ENCODE measurements at places on chromosomes 2 and 18.

DNA sequence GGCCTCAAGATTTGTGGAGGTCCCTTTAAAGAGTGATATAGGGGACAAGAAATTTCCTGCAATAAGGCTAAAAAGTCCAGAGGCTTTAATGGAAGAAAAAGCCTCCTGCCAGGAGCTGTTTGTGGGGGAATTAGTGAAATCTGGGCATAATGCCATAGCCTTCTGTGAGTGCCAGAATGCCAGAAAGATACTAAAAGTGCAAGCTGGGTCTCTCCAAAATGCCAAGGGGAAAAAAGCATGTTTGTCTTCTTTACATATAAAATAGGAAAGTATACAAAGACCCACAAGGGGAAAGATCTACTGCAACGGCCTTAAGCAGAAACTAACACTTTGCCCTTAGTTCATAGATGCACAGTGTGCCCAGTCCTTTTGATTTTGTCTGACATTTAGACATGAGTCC, 647.7 kb upstream of the ZNF804A start:
- no peak for DNase-seq

DNA sequence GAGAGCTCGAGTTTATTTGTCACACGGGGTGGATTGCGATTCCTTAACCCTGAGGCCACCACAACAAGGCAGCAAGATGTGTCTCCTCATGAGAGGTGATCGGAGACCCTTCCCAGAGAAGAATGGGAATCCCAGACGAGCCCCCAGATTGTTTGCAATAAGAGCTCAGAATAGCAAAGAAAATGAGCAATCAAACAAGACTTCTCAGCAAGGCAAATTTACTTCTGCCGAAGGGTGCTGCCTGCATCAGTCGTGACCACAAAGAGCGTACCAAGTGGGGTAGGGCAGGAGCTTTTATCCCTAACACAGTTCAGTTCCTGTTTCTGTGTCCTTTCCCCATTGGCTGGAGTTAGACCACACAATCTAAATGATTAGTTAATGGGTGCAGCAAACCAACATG, 237.5 kb upstream of the SYT4 start:
- DNase-seq: no peak

GRCh38 chr18:74528913-74529312, 5.4 kb upstream of the CNDP1 start:
- no peak for DNase-seq

DNA sequence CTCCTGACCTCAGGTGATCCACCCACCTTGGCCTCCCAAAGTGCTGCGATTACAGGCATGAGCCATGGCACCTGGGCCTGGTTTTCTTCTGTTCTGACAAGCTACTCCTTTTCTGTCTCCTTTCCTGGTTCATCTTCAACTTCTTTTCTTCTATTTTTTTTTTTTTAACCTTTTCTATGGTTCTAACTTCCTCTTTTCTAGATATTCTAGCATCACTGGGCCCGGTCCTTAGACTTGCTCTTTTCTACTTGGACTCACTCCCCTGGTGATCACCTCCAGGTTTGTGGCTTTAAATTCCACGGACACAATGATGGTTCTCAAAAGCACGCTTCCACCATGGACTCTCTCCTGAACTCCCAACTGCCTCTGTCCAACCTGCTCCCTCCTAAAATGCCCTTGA, 2.0 kb downstream of the EIF2AK2 start:
- DNase-seq: no peak

DNA sequence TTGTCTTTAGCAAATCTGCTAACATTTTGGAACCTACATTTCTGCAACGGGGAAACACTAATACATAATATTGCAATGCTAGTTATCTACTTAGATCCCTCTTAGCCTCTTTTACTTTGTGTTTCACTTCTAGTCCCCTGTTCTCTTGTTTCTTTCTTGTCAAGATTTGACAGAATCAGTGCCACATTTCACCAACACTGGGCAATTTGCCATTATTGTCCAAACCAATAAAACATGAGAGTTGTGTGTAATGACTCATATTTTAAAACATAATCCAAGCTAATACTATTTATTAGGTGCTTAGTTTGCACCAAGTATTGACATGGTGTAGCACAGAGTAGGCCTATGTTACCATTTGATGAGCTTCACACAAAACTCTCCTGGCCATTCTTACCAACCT, 33.7 kb upstream of the ACVR1C start:
- no peak for DNase-seq

DNA sequence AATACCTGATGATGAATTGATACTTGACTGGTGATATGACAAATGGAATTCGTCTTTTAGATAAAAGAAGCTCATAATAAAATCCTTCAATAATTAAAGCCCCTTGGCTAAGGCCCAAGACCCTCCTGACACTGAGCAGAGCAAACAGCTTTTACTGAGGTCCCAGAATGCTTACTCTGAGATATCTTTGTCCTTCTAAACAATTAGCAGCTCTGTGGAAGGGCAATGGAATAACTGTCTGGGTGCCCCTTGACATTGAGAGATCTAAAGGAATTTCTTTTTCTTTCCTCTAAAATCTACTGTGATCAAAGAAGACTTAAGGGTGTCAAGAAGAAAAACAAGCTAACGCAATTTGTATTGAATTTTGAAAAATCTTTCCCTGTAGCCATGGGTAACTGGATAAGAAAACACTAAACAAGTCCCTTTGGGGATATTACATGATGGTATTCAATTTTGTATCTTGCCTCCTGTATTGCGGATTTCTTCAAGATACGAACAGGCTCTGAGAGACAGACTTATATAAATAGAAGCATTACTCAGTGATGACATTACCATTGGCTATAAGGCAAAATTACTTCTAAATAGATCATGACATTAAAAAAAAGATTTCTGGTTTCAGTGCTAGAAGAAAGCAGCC, 128.8 kb downstream of the MREG start:
- DNase-seq: no peak

DNA sequence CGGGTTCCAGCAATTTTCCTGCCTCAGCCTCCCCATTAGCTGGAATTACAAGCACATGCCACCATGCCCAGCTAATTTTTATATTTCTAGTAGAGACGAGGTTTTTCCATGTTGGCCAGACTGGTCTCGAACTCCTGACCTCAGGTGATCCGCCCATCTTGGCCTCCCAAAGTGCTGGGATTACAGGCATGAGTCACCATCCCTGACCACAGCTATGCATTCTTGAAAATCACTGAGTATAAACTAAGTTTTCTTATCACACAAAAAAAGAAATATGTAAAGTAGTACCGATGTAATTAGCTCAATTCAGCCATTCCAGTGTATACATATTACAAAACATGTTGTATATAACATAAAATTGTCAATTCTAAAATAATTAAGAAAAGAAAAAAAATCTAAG, 232.7 kb downstream of the MBD2 start:
- DNase-seq: no peak

DNA sequence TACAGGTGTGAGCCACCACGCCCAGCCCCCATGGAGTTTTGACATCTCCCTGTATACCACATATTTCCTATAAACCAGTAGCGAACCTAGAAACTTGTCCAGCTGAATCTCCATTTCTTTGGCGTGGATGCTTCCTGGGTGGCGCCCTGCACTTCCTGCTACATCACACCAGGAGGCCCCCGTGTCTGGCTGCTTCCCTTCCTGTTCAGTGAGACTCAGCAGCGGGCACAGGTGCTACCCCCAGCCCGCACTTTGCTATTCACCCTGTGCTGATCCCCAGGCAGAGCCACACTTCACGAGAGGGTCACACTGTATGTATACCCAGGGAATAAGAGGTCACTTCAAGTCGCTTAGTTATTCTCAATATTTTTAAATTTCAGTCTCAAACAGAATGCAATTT, 35.0 kb downstream of the CYP27C1 start:
- no peak for DNase-seq

GRCh38 chr2:17966798-17967197, 88.3 kb downstream of the KCNS3 start:
- no peak for DNase-seq

- no peak for DNase-seq
These were observed 1919.8 kb downstream of the SUCLG1 start for GRCh38 chr2:82539280-82539621.

DNA sequence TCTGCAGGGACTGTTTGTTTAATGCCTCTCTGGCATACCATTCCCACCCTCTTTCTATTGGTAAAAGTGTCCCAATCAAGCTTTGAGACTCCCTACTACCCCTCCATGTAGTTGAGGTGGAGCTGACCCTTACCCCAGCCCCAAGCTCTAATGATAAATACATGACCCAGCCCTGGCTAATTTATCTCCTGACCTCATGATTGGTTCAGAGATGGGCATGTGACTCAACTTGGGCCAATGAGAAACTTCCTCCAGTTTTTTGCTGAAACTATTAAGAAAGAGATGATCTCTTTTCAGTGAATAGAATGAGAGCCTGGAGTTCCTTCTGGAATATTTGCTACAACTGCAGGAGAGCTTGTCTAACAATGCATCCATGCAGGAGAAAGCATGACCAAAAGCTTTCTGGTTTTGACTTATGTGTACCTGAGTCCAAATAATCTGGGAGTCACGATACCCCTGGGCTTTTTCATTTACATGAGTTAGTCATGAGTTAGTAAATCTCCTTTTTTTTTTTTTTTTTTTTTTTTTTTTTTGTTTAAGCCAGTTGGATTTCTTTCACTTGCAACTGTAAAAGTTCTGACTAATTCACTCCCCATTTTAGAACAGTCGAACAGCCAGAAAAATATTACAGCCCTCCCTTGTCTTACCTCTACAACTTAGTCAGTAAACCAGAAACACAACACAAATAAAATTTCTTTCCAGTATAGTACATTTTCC, 66.5 kb upstream of the TLK1 start:
- DNase-seq: no peak

DNA sequence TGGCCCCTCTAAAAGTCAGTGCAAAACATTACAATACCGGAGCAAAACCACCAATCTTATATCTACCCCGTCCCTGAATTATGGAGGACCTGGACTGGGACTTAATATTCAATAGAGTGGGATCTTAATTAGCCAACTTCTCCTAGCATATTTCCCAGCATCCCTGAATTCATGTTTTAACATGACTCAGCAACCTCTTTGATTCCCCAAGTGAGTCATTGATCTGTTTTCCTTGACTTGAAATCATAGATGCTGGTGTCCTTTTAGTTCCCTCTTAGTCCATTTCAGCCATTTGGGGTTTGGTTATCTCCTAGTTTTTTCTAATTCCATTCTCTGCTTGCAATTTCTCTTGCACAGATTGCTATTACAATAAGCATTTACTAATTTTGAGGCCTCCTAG, 677.7 kb upstream of the CELF4 start:
- DNase-seq: no peak

GRCh38 chr2:201879996-201880395, 73.7 kb downstream of the CDK15 start:
- no peak for DNase-seq

GRCh38 chr18:57891707-57892391, 88.7 kb upstream of the ATP8B1 start:
- DNase-seq: no peak

DNA sequence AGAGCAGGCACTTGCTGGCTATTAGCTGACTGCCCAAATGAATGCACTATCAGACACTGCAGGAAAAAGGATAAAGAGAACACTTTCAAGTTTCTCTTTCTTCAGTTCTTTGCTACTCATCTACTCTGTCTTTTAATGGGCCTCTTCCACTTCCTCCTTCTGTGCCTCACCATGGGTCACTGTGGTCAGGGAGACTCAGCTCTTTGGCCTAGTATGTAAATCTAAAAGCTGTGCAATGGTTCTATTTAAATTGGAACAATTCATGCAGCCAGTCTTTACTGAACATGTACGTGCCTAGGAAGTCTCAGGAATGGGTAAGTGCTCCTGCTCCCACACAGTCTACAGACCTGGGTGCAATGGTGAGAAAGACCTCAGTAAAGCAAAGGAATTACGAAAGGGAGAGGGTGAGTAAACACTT, 79.1 kb upstream of the DNMT3A start:
- DNase-seq: no peak

GRCh38 chr2:60148716-60149115, 404.7 kb downstream of the BCL11A start:
- DNase-seq: no peak

DNA sequence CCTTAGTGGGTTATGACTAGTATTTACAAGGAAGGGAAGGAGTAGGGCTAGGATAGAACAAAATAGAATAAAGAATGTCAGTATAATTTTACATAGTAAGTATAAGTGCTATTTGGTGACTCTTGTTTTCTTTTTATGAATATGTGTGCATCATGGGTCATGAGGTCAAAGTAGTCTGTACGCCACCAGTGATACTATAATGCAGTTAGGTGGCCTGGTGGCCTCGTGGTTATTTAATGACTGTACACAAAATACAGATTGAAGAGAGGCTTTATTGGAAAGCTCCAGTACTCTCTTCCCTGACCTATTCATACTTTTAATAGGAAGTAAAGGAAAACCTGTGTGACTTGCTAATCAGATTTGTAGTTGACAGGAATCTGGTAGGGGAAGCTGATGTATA, 27.3 kb downstream of the CAB39 start:
- no peak for DNase-seq

DNA sequence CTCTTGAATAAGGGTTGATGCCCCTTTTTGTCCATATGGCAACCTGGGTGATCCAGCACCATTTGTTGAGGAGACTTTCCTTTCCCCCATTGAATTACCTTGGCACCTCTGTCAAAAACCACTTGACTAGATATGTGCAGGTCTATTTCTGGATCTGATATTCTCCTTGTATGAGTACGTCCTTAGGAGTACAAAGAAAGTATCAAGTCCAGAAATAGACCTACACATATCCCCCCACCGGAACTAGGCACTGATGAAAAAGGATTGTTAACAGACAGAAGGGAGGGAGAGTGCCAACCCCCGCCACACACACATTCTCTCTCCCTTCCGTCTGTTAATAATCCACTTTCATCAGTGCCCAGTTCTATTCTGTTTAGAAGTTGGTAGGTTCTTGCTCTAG, 225.0 kb downstream of the TMEM163 start:
- DNase-seq: no peak

- no peak for DNase-seq
These were observed 24.6 kb upstream of the CREB1 start for GRCh38 chr2:207505171-207505570.

DNA sequence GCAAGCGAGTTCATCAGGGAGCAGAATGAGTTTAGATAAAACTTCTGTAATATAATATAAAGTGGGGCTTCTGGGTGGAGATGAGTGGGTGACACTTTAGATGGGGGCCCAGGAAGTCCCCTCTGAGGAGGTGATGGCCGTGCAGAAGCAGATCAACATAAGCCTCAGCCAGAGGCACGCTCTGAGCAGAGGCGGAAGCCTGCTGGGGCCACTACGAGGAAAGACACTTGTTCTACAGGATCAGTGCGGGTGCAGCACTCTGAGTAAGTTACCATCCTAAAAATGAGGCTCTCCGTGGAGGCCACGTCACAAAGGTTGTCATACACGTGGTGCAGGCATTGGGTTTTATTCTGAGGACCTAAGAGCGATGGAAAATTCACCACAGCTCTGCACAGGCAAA, 22.3 kb downstream of the TMEM18 start:
- DNase-seq: no peak

DNA sequence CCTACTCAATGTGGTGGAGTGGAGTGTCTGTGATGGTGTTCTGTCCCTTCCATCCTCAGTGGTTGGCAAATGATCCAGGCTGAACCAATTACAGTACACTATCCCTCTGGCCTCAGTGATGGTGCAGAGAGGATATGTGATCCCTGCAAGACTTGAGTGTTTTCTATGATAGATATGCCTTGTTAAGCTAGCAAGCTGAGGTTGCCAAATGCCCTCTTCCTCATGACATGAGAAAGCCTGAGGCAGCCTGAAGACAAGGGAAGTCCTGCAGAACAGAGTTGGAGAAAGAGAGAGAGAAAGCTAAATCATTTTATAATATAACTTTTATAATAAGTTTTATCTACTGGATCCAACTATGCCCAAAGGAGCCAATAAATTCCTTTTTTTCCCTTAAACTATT, 41.6 kb upstream of the GORASP2 start:
- no peak for DNase-seq

Data from islet precursor cell (in vitro differentiated cells).